ENCODE measurements at places on chromosomes 6 and 20.

DNA sequence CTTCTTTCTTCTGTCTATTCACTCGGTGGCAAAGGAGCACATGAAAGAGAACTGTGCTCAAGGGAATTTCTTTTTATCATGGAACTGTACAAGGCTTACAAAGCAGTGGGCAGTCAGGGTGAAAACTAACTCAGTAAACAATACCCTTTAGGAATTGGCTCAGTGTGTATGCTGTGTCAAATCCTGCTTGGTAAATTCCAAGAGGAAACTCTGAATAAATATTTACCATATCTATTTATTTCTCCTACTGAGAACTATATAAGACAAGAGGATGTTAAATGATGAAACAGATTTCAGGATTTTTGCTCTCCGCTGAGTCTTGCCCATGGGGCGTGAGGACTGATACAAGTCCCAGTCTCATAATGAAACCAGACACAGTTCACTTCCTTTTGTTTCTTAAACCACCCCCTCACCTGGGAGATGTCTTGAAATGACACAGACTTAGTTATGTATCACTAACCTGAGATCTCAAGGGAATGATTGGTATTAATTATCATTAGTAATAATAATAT lies 188.8 kb downstream of the BACH2 start:
- DNase-seq: no peak

GRCh38 chr20:54176610-54177009 lies 2.8 kb upstream of the CYP24A1 start:
- DNase-seq: no peak

DNA sequence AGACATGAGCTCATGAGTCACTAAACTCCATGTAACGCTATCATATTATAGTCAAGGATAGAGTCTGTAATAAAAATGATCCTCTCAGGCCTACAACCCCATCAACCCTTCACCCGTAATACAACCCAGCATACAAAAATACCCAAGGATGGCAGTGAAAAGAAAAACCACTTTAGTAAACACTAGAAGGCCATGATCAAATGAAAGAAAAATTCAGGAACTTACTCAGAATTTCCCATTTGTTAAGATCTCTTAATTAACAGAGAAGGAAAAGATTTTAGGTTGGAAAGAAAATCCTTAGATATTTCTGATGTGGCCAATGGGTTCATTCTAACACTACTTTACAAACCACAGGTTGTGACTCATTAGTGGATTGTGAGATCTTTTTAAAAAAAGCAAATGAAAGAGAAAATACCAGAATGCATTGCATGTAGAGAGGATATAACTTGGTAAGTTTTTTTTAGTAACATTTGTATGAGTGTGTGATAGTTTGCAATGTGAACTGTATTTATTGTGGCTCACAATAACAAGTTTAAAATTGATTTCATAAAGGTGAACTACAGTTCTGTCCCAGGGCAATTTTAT lies 8.0 kb upstream of the UBE2J1 start:
- DNase-seq: no peak

- DNase-seq: no peak
Measured at GRCh38 chr20:23241416-23241815, 109.2 kb upstream of the NXT1 start.

- no peak for DNase-seq
Measured at GRCh38 chr20:49405062-49405683, 77.3 kb downstream of the KCNB1 start.

- no peak for DNase-seq
Measured at GRCh38 chr20:46158476-46158987, 40.4 kb downstream of the CD40 start.

GRCh38 chr6:162970246-162970645 lies 242.5 kb downstream of the PACRG start:
- no peak for DNase-seq

DNA sequence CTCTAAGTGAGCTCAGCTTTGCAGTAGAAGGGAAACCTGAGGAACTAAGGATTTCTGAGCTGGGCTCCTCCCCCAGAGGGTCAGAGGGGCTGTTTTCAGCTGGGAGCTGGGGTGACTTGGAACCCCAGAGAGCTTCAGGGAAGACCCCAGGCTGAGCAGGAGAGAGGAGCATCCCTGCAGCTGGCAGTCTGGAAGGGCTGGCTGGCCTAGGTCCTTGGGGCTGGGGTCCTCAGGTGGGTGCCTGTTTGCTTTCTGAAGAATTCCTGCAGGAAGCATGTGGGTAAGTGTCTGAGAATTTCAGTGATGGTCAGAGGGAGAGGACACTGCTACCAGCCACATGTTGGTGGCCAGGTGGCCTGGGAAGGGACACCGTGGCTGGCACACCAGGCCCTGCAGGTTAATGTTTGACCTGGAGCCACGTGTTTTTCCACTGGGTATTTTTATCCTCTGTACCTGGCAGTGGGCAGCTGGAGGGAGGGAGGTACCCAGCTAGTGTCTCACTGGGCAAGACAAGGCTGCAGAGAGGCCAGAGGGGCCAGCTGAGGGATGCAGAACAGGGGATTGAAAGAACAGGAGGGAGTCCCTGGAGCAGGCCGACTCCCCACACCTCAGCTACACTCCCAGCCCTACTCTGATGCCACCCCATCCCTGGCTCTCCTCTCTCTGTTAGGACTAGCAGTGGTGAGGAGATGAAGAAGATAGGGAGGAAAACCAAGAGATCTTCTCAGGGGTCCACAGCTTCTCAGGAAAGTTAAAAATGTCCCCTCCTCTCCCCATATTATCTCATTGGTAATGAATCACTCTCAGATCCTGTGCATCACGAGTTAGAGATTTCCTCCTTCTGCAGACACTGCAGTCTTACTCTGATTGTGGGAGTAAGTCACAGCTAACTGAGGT lies 143.6 kb downstream of the VEGFA start:
- no peak for DNase-seq

DNA sequence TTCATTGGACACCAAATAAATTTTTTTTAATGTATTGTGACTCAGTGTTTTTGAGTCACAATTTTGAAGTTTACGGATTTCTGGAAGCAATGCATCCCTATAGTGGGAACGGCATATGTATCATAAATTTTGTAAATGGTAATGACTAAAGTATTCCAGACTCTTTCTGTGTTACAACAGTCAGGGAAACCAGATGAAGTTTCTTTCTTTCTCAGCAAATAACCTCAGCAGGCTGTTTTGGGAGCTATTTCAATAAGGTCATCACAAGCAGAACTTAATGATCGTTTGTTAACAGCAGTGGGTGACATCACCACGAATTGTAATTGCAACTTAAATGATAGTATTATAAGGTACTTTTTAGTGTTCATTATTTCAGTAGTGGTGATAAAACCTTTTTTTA lies 52.0 kb downstream of the HIVEP1 start:
- no peak for DNase-seq

GRCh38 chr20:46701057-46701456 lies 8.4 kb upstream of the SLC2A10 start:
- DNase-seq: no peak

DNA sequence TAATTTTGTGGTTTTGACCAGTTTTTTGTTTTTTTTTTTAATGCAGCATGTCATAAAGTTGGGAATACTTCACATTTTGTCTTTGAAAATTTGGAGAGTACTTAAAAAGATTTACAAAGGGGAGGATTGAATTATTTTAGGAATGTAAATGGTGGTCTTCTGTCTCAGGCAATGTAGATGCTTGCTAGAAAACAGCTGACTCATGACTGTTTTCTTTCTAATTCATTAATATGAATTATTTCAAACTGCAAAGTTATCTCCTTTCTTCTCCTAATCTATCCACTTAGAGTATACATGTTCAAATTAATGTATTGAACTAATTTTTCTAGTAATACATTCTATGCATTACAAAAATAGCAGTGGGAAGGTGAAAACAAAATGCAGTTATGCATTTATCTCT lies 24.9 kb downstream of the HCRTR2 start:
- no peak for DNase-seq

- DNase-seq: no peak
Measured at GRCh38 chr20:11943778-11944177, 26.1 kb downstream of the BTBD3 start.

DNA sequence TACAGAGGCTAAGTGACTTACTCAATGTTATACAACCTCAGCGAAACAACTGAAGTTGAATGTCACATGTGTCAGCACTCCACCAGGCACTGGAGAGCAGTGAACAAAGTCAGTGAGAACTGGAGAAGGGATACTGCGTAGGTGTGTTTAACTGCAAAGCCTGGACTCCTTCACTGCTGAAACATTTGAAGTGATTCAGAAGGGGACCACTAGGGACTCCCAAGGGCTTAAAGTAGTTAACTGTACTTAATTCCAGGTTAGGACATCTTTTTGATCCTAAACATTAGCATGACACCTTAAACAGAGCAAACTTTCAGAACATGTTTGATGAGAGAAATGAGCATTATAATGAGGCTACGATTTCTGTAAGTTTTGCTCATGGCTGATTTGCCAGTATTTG lies 45.0 kb upstream of the ZBTB24 start:
- no peak for DNase-seq

GRCh38 chr20:48585061-48585870 lies 242.5 kb downstream of the PREX1 start:
- DNase-seq: no peak

DNA sequence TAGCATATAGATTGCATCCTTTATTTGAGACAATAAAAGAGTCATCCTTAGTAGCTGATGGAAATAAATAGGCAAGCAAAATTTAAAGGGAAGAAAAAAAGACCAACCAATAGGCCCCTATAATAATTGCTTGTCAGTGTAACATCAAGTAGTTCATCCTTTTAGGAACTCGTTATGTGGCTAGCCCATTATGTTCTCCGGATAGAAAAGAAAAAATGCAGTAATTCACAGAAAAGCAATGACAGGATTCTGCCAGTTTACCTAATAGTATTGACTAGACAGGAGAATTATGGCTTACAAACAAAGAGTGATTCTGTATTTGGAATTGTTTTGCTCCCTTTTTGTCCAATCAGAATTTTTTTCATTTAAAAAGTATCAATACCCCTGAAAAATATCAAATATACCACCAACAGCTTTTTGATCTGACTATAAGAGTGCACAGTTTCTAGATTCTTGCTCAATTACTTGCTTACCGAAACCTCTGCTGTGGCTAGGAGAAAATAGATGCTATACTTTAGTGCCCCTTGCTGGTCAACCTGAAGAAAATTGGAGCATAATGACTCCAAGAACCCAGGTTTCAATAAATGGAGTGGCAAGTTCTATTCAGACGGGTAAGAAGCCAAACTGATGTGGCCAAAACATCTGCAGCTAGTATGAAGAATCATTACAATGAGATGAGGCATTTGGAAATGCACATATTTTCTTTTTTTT lies 91.5 kb upstream of the SASH1 start:
- no peak for DNase-seq

DNA sequence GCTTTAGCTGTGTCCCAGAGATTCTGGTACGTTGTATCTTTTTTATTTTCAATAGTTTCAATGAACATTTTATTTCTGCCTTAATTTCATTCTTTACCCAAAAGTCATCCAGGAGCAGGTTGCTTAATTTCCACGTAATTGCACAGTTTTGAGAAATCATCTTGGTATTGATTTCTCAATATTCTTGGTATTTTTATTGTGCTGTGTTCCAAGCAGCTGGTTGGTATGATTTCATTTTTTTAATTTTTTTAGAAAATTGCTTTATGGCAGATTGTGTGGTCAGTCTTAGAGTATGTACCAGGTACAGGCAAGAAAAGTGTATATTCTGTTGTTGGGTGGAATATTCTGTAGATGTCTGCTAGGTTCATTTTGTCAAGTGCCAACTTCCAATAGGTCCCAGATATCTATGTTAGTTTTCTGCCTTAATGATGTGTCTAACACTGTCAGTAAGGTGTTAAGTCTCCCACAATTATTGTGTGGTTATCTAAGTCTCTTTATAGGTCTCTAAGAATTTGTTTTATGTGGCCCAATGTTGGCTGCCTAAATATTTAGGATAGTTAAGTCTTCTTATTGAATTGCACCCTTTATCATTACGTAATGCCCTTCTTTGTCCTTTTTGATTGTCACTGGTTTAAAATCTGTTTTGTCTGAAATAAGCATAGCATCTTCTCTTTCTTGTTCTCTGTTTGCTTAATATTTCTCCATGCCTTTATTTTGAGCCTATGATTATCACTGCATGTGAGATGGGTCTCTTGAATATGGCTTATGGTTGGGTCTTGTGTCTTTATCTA lies 366.9 kb upstream of the IRAK1BP1 start:
- DNase-seq: no peak

- no peak for DNase-seq
Measured at GRCh38 chr20:4711511-4711910, 10.2 kb upstream of the PRND start.

- no peak for DNase-seq
Measured at GRCh38 chr20:60101201-60101890, 143.1 kb downstream of the CDH26 start.

DNA sequence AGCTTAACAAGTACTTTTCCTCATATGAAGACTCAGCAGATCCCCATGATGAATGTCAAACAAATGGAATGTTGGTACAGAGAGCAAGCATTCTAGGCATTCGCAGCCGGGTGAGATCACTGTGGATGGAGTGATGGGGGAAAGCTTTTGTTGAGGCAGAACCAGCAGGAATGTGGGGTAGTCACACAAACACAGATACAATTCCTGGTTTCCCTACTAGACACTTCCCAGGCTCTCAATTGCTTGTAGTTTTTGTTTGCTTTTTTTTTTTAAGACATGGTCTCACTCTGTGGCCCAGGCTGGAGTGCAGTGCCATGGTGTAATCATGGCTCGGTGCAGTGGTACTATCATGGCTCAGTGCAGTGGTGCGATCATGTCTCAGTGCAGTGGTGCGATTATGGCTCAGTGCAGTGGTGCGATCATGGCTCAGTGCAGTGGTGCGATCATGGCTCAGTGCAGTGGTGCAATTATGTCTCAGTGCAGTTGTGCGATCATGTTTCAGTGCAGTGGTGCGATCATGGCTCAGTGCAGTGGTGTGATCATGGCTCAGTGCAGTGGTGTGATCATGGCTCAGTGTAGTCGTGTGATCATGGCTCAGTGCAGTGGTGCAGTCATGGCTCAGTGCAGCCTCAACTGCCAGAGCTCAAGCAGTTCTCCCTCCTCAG lies 15.4 kb upstream of the IER3 start:
- no peak for DNase-seq

DNA sequence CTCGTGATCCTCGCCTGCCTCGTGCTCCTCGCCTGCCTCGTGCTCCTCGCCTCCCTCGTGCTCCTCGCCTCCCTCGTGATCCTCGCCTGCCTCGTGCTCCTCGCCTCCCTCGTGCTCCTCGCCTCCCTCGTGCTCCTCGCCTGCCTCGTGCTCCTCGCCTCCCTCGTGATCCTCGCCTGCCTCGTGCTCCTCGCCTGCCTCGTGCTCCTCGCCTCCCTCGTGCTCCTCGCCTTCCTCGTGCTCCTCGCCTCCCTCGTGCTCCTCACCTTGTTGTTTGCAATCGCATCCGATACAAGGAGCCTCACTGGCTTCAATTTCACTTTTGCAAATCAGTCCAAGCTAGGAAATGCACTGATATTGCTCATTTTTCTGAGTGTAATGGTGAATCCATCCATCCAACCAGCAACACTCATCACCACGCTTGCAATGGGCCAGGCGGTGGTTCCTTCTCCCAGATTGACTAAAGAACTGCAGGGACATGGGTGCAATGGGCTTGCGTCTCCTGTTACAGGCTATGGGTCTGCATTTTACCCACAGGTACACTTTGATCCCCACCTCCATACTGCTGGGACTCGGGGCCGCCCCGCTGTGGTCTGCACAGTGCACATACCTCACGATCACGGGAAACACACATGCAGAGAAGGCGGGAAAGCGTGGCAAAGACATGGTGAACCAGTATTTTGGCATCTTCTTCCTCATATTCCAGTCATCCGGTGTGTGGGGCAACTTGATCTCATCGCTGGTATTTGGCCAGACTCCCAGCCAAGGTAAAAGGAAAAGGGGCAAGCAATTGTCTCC lies 4.6 kb downstream of the UNC93A start:
- DNase-seq: no peak

All from stimulated activated CD4-positive, alpha-beta T cell treated with anti-CD3 and anti-CD28 coated beads, Interleukin-15, amount 100 ng/mL, for 48 hours (primary cell).